Right forelimb (tissue), 1 donor: ENCODE measurements at places on chromosomes 3 and 15.

GRCh38 chr3:27114684-27115083, 254.5 kb downstream of the NEK10 start:
- no peak for DNase-seq

GRCh38 chr15:72033711-72034110, 84.2 kb downstream of the MYO9A start:
- DNase-seq, result no peak

GRCh38 chr15:78399091-78399490, 38.9 kb upstream of the IREB2 start:
- DNase-seq, result no peak

DNA sequence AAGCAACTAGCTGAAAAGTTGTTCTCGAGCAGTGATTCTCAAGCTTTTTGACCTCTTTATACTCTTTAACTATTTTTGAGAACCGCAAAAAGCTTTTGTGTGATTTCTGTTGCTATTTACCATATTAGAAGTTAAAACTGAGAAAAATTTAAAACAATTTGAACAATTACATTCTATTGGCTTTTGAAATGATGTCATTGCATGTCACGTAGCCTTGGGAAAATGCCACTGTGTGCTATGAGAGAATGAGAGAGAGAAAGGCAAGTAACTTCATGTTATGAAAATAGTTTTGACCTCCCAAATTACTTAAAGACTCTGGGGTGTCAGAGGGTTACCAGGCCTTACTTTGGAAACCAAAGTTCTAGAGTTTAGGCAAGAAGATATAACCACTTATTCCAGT, 8.0 kb downstream of the USP13 start:
- DNase-seq, result no peak

DNA sequence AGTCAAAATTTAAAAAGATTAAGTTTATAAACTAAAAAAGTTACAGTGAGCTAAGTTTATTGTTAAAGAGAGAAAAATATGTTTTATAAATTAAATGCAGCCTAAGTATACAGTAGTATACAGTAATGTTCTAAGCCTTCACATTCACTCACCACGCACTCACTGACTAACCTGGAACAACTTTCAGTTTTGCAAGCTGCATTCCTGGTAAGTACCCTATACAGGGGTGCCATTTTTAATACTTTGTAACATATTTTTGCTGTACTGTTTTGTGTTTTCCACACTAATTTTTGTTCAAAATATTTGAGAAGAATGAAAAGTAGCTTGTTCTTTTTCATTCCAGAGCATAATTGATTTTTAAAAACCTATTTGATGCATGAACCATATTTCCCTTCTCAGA, 524.9 kb downstream of the RBMS3 start:
- no peak for DNase-seq

GRCh38 chr15:83063551-83063950, 3.5 kb downstream of the BTBD1 start:
- DNase-seq, result no peak
